Dorsolateral prefrontal cortex (tissue), 122 donors: ENCODE measurements at places on chromosomes 12 and 14.

DNA sequence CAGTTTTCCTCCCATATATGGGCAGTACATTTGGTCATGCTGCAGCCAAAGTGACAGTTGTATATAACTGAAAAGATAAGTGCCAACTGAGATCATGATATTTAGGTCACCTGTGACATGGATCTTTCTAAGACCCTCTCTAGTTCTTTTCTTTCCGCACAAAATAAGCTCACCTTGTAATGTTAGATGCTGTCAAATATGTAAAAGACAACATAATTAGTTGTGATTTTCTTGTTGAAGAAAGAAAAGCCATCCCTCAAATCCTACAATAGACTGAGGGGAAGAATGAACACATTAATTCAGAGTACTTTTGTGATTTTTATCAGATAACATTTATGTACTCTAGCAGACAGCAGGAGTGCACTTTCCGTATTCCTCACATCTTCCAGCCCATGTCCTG, 37.4 kb downstream of the OVCH1 start:
- DNase-seq, result no peak

- no peak for DNase-seq
Measured at GRCh38 chr12:108349278-108349688, 10.2 kb upstream of the CMKLR1 start.

- no peak for DNase-seq
Measured at GRCh38 chr14:46399049-46399448, 252.5 kb downstream of the RPL10L start.

DNA sequence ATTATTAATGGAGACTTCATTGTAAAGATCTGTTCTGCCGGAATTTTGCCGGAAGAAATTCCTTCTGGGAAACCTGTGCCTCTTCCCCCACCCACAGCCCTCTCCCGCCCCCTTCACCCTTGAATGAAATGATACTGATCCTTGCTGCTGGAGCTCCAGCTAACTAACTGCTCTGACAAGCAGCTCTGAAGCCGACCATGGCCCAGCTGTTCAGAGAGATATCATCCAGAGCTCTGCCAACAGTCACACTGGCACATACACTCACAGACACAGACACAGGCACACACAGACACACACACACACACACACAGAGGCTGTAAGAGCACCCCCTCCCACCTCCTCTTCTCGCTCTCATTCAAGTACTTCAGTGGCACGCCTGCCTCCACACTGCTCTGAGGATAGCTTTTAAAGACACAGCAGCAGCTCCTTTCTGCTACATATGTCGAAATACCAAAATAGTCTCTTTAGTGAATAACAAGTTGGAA, 88.6 kb downstream of the R3HDM2 start:
- peak; percentile 63 for DNase-seq

DNA sequence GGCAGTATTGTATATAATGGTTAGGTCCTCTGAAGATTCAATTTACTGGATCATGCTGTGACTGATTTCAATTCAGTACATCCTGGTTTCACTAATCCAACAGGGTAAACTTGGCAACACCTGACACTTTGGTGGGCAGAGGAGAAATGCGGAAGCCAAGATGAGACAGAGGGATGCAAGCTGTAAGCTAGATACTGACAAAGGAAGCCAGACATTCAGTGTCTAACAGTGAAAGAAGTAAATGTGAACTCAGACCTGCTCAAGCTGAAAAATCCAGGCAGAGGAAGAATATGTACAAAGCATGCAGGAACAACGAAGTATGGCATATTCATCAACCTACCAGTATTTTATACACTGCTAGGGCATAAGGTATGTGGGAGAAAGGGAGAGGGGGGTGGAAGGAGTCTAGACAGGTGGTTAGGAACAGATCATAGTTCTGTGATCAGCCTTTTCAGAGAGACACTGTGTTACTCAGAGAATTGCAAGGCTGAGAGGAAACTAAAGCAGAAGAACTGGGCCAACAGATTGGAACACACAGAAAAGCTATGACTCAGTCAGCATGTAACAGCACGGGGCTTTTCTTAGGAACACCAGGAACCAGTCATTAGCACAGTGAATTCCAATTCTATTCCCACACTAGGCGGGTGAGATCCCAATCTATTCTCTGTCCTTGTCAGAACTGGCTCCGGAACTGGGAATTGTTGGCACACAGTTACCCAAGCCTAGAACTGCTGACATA, 40.3 kb downstream of the NELL2 start:
- DNase-seq, result no peak

GRCh38 chr14:104560586-104560945, 19.0 kb upstream of the C14orf180 start:
- DNase-seq, result no peak

DNA sequence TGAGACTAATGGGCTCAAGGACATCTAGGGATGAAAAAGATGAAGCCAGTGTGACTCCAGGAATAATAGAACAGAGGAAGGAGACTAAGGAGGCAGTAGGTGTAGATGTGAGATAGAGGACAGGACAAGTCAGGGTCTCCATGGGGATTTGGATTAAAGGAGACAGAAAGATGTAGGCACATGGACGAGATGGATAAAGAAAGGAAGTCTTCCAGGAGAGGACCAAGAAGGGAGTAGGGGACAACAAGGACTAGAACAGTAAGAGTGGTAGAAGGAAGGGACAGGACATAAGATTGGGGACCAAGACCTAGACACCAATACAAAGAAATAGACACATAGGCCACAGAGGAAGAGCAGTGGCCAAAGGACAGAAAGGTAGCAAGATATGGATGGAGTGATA, 7.1 kb upstream of the PCK2 start:
- DNase-seq, result no peak

DNA sequence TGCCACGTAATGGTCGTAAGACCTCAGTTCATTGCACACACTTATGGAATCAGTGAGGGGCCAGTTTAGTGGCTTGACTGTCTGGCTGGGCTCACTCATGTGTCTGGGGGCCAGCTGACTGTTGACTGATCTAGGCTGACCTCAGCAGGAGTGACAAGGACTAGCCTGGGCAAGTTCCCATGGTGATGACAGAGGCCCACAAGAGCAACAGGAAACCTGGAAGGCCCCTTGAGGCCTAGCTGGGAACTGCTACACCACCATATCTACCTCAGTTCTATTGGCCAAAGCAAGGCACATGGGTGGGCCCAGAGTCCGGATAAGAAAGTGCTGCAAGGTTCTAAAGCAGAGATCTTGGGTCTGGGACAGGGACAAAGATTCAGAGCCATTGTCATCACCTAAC, 21.3 kb upstream of the RFLNA start:
- no peak for DNase-seq

DNA sequence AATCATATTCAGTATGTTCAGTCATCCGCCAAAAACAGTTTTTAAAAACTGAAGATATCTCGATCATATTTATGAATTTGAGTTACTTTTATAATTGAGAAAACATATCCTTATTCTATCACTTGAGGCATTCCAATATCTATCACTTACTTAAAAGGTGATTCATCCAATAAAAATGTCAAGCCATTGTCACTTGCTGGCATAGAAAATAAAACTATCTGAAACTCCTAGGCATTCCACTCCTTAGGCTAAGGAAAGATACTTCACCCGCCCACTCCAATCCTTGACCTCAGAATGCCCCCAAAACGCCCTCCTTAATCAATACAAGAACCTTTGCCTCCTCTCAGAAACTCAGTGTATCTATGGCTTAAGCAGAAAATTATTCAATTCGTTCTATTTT, 51.3 kb upstream of the AMIGO2 start:
- DNase-seq, result no peak

DNA sequence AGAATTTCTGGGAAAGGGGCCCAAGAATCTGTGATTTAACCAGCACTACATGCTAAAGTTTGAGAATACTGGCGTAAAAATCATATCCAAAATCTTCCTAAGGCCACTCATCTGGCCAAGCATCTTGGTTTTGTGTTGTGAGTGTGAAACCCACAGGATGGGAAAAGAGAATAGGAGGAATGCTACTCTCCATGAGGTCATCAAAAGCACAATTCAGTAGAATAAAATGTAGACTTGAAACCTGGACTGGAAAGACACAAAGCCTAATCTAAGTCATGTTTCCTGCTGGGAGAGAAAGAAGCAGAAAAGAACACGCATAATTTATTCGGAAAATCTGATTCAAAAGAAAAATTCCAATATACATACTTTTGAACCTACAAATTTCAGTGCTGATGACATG, 42.3 kb downstream of the NR1H4 start:
- DNase-seq, result no peak

DNA sequence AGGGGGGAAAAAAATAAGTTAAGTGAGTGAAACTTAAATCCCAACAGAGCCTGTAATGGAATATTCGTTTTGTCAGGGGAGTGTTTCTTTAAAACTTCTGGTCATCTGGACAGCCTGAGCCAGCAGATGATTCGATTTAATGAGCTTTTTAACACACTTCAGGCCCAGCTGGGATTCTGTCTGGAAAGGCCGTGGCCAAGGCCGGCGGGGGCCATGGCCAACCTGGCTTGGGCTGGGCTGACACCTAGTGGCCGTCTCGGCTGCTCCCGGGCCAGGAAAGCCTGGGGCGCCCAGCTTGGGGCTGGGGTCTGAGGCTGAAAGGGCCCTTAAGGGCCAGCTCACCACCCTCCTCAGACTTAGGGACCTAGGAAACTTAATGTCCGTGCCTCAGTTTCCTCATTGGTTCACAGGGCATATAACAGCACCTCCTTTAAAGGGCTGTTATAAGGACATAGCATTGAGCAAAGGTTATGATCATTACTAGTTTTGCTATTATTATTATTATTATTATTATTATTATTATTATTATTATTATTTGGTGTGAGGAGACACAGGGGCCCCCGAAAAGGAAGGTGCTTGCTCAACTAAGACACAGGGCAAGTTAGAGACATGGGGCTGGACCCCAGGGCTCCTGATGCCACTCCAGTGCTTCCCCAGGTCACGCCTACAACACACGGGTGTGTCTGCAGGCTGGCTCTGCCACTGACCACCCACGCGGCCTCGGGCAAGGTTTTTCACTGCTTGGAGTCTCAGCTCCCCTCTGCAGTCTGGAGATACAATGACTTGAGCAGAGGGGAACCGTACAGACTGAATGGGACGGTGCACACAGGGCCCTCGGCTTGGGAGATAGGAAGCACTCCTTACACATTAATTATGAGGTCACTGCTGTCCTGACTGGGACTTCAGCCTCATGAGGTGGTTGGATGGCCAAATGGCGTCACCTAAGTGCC, 84.0 kb downstream of the SYNE3 start:
- no peak for DNase-seq

- no peak for DNase-seq
Measured at GRCh38 chr12:49983892-49984291, 11.1 kb downstream of the AQP6 start.

GRCh38 chr14:33602396-33602795, 348.5 kb downstream of the EGLN3 start:
- no peak for DNase-seq

DNA sequence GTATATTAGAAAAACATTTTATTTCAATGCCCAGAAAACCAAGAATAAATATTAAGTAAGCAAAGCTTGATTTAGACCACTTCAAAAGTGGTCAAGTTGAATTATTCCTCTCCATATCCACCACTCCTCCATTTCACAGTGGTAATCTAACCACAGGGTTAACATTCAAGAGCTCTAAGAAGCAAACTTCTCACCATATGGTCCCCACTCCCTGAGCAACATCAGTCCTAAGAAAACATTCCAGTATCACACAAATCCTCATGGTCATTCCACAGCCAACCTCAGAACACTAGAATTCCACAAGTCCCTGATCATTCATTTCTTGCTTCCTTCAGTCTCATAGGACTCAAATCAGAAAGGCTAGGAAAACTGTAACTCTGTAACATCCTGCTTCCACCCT, 47.9 kb downstream of the ST8SIA1 start:
- DNase-seq, result no peak

DNA sequence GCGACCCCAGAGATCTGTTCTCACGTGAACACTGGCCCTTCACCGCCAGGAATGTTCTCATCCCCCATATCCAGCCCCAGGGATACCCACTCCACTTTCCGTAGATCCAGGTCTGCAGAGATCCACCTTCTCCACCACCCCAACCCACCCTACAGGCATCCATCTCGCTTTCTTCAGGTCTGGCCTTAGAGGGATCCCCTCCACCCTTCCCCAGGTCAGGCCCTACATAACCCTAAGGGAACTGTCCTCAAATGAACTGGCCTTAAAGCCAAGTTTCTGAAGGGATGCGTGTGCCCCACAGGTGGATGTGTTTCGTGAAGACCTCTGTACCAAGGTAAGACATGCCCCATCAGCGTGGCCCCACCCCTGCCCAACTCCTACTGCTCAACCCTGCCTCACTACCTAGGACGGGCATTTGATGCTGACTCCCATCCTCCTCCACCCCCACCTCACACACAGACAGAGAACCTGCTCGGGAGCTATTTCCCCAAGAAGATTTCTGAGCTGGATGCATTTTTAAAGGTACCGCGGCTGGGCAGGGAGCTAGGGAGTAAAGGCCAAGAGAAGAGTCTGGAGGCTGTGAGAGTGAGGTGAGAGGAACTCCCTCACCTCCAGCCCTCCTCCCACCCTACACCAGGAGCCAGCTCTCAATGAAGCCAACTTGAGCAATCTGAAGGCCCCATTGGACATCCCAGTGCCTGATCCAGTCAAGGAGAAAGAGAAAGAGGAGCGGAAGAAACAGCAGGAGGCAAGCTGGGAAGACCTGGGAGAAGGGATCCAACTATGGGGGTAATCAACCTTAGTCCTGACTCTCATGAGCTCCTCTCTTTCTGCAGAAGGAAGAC, 912 bp downstream of the PSME1 start:
- no peak for DNase-seq

- no peak for DNase-seq
Measured at GRCh38 chr12:103751171-103751570, 89.9 kb downstream of the NT5DC3 start.

DNA sequence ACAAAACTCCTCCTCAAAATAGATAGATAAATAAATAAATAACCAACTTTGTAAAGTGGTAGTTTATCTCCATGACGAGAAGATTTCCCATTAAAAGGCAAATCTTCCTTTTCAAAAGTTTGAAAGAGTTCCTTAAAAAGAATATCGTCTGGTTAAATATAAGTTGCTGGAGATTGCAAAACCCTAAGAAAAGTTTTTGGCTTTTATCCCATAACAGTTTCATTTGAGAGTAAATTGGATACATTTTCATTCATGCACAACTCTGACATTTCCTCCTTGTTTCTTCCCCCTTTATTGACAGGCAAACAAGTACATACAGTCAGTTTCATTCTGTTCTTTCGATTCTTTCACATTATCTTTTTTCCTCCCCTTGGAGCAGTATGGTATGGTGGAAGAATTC, 45.4 kb upstream of the BTG1 start:
- DNase-seq, result no peak

DNA sequence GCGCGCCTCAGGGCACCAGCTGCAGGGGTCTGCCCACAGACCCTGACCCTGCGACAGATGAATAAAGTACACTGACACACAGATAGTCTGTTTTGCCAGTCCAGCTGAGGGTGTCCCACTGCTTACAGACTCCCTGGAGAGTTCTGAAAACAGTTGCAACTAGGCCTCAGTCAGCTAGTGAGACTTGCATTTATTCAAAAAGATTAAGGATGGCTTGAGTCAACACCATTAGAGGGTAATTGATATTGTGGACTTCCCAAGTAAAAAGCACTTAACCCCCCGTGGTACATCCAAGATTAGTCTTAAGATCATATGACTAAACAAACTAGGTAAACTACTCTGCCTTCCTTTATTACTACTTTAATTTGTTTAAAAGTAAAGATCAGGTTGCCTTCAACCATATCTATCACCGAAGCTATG, 11.1 kb upstream of the PSEN1 start:
- no peak for DNase-seq

- DNase-seq, result peak; percentile 22
Measured at GRCh38 chr12:26878661-26879119, 45.7 kb upstream of the ITPR2 start.
